Type B pancreatic cell (in vitro differentiated cells): ENCODE measurements at places on chromosomes 5 and 9. TPM values are rescaled to one million over a fixed set of nuclear protein-coding genes. Genes with fewer than 3 reads are reported as not detected.

DNA sequence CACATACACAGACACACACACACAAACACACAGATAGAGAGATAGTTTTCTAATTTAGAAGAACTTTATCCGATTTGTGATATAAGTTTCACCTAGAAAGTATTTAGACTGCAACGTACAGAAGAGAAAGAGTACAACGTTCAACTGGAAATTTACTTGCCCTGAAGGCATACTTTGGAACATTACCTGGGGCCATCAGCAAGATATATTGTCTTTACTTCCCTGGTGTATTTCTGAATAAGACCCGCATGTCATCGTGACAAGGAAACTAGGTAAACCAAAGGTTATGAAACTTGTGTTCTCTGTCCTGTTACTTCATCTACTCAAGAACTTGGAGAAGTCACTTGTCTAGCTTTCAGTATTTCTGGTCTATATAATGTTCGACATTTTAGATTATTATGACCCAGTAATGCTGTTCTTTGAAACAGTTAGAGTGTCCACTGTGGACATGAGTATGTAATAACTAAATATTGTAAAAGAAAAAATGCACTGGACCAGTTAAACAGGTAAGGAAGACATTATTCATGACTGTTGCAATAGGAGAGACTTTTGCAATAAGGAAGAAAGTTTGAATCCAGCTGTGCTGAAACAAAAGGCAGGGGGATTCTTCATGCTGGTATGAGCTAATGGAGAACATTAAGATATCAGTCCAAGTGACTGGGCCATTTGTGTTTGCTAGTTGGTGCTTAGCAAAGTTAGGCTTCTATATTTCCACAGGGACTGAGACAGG, 1791.1 kb downstream of the MAT2B start:
- H3K27ac ChIP-seq = peak overlapping the region; percentile 9
- H3K36me3 ChIP-seq = no peaks in the 10 kb centered on the region
- peaks cover 4% of the 10 kb centered on the region for H3K4me1 ChIP-seq
- no peaks in the 10 kb centered on the region for H3K27me3 ChIP-seq

DNA sequence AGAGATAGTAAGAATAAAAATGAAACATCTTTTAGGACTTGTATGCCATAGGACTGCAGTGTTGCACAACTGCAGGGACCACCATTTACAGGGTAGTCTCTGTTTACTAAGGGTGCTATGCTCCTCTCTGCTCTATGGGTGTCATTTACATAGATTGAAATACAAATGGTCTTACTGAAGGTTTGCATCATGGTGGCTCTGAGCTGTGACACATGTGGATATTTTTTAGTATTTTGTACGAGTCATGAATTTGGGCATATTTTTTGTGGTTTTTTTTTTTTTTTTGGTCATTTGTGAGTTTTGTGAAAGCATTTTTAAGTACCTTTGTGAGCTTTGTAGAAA, 47.4 kb downstream of the CSNK1G3 start:
- no peak overlapping the region for H3K4me3 ChIP-seq
- peaks cover 12% of the 10 kb centered on the region for H3K36me3 ChIP-seq
- H3K27ac ChIP-seq = no peak overlapping the region

DNA sequence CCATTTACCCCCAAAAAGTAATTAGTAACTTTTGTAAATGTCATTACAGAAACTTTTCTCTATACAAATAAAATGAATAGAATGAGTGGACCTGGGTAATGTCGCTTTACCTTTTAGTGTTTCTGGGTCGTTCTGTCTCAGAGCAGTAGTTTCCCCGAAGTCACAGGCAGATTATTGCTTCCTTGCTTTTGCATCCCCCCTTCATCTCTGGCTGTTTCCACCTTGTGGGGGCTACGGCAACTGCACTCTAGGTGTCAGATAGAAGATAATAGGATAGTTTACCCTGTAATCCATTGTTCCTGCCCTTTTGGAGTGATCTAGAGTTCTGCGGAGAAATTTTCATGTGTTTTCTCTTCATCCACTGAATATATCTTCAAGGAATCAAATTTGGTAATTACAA, 68.7 kb downstream of the PRR16 start:
- DNase-seq = no peak
- H3K27ac ChIP-seq = no peak overlapping the region
- peaks cover 3% of the 10 kb centered on the region for H3K27me3 ChIP-seq
- H3K4me3 ChIP-seq = no peak overlapping the region

DNA sequence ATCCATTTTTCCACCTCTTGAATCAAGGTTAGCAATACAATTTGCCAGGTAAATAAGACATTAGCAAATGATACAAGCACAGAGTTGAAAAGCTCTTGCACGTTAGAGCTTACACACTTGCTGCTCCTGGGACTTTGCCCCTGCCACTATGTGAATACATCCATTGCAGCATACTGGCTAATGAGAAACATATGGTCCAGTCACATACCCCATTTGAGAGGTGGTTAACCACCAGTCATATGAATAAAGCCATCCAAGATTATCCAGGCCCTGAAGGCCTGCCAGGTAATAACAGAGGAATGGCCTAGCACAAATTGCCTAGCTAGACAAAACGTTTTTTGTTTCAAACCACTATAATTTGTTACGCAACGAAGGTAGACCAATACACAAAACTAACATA, 45.8 kb upstream of the FTMT start:
- H3K4me3 ChIP-seq = no peak overlapping the region
- no peaks in the 10 kb centered on the region for H3K27me3 ChIP-seq
- H3K36me3 ChIP-seq = no peaks in the 10 kb centered on the region
- H3K4me1 ChIP-seq = no peaks in the 10 kb centered on the region

GRCh38 chr9:133919253-133920115, 72.6 kb downstream of the VAV2 start:
- H3K27me3 ChIP-seq = no peaks in the 10 kb centered on the region
- H3K4me1 ChIP-seq = peaks cover 34% of the 10 kb centered on the region
- no peak overlapping the region for H3K4me3 ChIP-seq
- H3K27ac ChIP-seq = peak overlapping the region; percentile 75
- peaks cover 6% of the 10 kb centered on the region for H3K36me3 ChIP-seq

GRCh38 chr5:59485107-59485506, 408.4 kb downstream of the PDE4D start:
- DNase-seq = no peak
- no peaks in the 10 kb centered on the region for H3K27me3 ChIP-seq
- H3K36me3 ChIP-seq = peaks cover 4% of the 10 kb centered on the region
- no peak overlapping the region for H3K4me3 ChIP-seq

- no peak overlapping the region for H3K4me3 ChIP-seq
- DNase-seq = no peak
- no peaks in the 10 kb centered on the region for H3K27me3 ChIP-seq
- peaks cover 9% of the 10 kb centered on the region for H3K4me1 ChIP-seq
- no peaks in the 10 kb centered on the region for H3K36me3 ChIP-seq
Observed at GRCh38 chr9:27655441-27655840, 82.2 kb upstream of the C9orf72 start.

DNA sequence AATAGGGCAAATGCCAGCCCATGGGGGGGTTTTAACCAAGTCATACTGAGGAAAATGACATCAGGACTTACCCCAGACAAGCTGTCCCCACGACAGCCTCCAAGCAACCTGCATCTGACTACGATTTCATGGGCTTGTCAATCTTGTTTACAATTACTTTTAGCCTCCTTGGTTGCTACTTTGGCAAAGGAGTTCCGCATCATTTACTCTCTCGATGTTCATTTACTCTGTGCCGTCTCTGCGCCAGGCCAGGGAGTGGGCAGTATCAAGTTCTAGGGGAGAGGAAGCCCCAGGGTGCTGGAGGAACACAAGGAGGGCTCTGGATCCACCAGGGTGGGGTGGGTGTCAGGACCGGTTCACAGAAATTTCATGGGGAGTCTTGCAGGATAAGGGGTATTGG, 23.9 kb downstream of the PTPN3 start:
- peaks cover 42% of the 10 kb centered on the region for H3K4me1 ChIP-seq
- no peak overlapping the region for H3K4me3 ChIP-seq
- H3K36me3 ChIP-seq = no peaks in the 10 kb centered on the region
- H3K27me3 ChIP-seq = no peaks in the 10 kb centered on the region

DNA sequence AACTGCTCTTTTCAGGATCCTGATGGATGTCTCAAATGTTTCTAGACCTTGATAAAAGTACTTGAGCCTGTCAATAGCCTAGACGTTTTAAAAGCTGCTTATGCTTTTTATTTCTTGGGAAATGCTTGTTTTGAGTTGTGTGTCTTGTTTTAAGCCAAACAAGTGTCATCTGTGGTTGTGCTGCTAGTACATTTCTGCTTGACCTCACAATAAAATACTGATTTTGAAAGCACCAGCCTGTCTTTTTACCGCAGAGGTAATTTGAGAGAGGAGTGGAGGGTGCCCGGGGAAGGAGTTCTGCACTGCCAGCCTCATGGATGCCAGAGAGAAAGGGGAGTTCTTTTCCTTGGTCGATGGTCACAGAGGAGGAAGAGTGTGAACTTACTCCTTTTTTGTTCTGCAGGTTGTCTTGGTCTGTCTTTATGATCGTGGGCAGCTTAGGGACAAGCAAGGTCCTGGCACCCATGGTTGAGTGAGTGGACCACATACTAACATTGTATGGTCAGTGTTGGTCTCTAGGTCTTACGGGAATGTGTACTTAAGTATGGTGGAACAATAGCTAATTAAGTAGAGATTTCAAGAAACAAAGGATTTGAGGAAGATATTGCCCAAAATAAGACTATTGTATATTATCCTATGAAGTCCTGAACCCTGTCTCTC, 61.0 kb downstream of the TRIO start:
- H3K27me3 ChIP-seq = no peaks in the 10 kb centered on the region
- H3K36me3 ChIP-seq = peaks cover 7% of the 10 kb centered on the region
- peaks cover 54% of the 10 kb centered on the region for H3K4me1 ChIP-seq
- no peak overlapping the region for H3K27ac ChIP-seq
- no peak overlapping the region for H3K4me3 ChIP-seq

- peaks cover 45% of the 10 kb centered on the region for H3K27me3 ChIP-seq
- H3K4me3 ChIP-seq = peak overlapping the region; percentile 15
- DNase-seq = no peak
- peak overlapping the region; percentile 13 for H3K27ac ChIP-seq
- peaks cover 64% of the 10 kb centered on the region for H3K4me1 ChIP-seq
Observed at GRCh38 chr5:150164211-150164980, 2.2 kb upstream of the CDX1 start.

GRCh38 chr5:176639981-176640380, 7.3 kb upstream of the TSPAN17 start:
- H3K4me1 ChIP-seq = no peaks in the 10 kb centered on the region
- H3K4me3 ChIP-seq = no peak overlapping the region

SLC45A2 gene
- total RNA-seq = 0.62 and 2.1 TPM in 2 replicates

PFDN1 gene
- 47.1 and 57.9 TPM in 2 replicates for total RNA-seq

CLIC3 gene
- total RNA-seq = 38.6 and 63.3 TPM in 2 replicates

CDC14B gene
- total RNA-seq = 24.8 and 25.5 TPM in 2 replicates
